ENCODE measurements at places on chromosomes 1 and 21.

GRCh38 chr1:108850929-108851328, 6.0 kb downstream of the AKNAD1 start:
- DNase-seq = no peak

- peak; percentile 40 for DNase-seq
Measured at GRCh38 chr1:221693087-221693486, 48.8 kb downstream of the DUSP10 start.

DNA sequence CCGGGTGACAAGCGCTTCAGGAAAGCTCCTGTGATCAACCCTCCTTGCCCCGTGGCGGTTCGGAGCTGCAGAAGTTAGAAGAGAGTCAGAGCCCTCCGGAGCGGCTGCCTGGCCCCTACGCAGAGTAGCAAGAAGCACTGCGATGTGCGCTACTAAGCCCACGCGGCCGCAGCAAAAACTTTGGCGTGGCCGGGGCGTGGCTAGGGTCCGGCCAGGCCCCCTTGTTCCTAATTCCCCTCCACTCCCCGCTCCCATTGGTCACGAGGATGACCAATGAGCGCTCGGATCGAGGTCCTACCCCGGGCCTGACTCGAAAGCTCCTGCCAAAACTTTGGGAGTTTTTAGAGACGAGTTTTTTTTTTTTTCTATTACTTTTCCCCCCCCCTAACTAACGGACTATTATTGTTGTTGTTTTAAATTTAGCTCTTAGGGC, at the start of gene HLX:
HLX (plus strand) TSS at position 368 of the 433 bp plus-strand sequence. CDS start 415 bp downstream, outside the sequence.
- DNase-seq = peak; percentile 71

DNA sequence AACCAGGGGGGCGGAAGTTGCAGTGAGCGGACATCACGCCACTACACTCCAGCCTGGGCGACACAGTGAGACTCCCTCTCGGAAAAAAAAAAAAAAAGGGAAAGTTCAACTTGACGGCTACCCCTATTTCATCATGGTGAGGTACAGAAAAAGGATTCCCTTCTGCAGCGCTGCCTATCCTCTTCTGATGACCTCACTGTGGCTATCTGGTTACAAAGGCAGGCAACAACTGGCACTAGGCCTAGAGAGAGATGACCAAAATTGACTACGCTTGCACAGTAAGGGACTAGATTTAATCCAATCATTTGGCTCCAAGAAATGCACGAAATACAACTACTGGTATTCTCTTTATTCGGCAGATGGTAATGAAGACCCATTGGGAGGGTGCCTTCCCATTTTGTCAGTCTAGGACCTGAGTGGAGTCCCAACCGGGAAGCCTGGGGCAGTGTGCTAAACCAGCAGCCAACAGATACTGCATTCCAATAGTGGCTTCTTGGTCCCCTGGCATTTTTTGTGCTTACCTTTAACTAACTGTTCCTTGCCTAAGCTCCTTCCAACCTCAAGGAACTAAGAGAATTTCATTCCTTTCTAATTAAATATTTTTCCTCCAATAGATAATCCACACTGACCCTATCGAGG, 36.6 kb downstream of the ITPKB start:
- DNase-seq = no peak

DNA sequence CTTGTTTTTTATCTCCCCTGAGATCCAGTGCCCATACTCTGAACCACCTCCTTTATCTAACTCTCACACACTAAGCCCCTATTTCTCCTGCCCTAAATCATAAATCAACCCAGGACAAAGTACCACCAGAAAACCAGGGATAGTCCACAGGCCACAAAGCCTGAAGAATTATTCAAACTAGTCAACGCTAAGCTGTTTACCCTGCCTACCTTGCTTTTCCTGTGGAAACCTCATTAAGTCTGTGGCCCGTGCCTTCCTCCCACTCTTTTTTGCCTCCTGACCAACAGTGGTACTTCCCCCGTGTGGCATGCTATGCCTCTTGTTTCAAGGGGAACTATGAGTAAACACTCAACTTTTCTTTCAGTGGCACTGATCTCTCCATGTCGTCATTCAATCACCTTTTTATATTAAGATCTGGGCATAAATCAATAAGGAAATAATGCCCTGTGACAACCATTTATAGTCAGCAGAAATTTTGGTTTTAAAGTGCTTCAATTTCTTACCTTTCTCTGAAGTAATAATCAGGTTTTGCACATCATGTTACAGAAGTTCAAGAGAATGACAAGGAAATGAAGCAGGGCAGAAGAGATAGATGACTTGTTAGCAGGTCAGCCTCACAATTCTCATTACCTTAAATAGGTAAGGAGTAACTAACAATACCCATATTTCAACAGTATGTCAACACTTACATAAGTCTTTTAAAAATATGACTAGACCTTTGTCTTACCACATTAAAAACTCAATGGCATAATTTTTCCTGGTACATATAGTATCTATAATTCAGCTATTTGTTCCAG, 32.1 kb downstream of the EYA3 start:
- DNase-seq = no peak

GRCh38 chr1:167197692-167198091, 23.0 kb upstream of the POU2F1 start:
- DNase-seq = no peak

GRCh38 chr1:89260566-89261255, 11.9 kb downstream of the GBP5 start:
- no peak for DNase-seq

DNA sequence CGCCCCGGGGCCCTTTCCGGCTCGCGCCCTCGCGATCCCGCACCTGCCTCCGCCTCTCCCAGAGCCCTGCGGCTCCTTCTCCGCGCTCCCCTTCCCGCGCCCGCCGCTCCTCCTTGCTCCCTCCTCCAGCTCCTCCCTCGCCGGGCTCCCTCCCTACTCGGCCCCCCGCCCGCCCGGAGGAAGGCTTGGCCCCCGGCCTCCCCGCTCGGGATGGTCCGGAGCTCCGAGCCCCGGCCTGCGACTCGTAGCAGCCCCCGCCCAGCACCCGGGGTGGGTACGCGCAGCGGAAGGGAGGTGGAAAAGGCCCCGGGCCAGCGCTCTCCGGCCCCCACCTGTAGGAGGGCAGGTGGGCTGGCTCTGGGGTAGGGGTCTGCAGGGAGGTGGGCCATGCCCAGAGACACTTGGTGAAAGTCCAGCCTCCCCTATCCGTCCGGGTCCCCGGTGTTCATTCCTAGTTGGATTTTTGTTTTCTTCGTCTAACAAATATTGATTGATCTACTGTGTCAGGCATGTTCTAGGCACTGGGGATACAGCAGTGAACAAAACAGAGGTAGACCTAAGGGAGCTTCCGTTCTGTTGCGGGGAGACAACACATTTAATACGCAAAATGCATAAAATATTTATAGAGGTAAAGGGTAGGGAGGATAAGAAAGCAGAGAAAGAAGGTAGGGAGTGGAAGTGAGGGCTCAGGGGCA, at the start of gene HTR1D:
HTR1D (minus strand) TSS at position 82 of the 695 bp plus-strand sequence. CDS start 23,283 bp downstream, outside the sequence.
- DNase-seq = no peak

GRCh38 chr1:81126989-81127581, 673.6 kb upstream of the ADGRL2 start:
- DNase-seq = no peak

- peak; percentile 75 for DNase-seq
Measured at GRCh38 chr1:225652729-225653462, at the start of gene ENAH. Gene ENAH (minus strand): TSS chr1:225653123. CDS start chr1:225652690, 433 bp downstream.

DNA sequence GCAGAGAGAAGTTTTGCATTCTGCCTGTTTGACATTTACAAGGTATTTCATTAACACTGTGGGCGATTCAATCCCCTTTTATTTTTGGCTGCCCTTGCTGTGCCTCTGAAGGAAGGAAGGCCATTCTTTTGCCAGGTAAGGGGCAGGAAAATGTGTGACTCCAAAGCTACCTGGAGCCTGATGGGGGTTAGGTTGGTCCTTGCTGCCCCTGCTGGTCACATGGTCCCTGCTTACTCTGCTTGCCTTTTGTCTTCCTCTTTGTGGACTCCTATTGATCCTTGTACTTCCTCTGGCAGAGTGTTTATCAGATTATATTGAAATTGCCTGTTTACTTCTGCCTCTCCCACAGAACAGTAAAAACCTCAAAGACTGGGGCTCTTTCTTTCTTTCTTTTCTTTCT, 65.7 kb downstream of the ST6GALNAC3 start:
- no peak for DNase-seq

- no peak for DNase-seq
Measured at GRCh38 chr1:155254228-155254713, 1.0 kb downstream of the ENTREP3 start.

DNA sequence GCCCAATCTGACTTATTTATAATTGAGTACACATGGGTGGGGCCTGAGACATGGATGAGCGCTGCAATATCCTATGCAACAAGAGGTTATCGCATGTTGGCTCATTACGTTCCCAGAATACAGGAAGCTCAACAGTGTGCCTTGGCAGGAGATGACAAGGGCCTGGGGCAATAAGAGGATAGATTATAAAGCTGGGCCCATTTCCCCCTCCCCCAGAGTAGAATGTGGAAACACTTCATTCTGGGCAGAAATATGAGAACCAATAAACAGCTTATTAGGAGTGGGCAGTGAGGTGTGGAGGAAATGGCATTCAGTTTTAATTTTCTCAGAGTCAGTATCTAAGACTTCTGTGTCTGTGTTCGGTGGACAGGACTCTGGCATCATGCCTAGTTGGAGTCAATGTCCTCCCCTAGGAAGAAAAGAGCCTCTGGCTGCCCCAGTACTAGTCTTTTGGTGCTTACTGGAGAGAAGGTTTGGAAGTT, 92.8 kb downstream of the PIK3R3 start:
- no peak for DNase-seq

DNA sequence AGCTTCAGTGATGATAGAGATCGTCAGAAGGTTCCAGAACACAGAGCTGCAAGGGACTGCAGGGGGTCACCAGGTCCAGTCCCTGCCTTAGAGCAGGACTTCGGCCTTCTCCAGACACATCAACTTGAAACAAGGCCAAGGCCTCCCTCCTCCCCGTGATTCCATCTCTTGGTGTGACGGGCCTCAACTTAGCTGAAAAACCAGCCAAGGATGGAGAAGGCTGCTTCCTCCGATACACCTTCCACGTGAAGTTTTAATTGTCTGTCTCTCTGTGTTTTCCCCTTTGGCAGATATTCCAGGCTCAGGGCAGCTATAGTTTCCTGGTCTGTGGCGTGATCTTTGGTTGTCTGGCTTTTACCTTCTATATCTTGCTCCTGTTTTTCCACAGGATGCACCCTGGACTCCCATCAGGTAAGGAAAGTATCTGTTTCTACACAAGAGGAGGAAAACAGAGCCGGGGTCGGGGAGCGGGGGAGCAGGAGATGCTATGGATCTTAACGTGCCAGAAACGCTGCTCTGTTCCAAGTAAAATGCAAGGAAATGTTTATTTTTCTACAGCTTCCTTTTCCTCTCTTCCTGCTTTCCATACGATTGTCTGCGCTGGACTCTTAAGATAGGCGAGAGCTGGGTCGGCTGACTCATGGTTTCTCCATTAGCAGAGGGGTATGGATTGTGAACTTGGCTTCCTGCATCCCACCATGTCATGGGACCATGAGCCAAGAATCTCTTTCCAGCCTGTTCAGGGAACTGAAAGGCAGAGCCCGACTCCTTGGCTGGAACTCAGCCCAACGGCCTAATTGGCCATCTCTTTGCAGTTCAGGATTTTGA, 32.8 kb downstream of the ELK4 start:
- DNase-seq = no peak

- no peak for DNase-seq
Measured at GRCh38 chr1:90382161-90382560, 334.9 kb downstream of the BARHL2 start.

GRCh38 chr1:30271401-30272276, 451.7 kb downstream of the MATN1 start:
- no peak for DNase-seq

DNA sequence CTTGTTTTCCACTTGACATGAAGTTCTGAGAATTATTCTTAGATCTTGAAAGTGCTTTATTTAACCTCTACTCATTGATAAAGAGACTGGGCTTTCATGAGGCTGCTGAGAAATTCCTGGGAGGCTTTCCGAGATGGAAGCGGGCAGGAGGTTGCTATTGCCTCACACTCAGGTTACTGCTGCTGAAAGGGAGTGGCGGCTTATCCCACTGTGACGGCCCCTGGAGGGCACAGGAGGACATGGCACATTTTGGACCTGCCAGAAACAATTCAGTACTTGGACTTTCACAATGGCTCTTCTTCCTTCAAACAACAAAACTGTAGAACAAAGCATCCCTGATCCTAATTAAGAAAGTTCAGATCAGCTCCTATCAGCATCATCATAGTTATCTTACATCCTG, 16.2 kb upstream of the MARK1 start:
- DNase-seq = peak; percentile 48

- no peak for DNase-seq
Measured at GRCh38 chr1:198320759-198321158, 164.0 kb downstream of the NEK7 start.

GRCh38 chr1:245829194-245829593, 674.4 kb downstream of the KIF26B start:
- DNase-seq = no peak

GRCh38 chr1:113531321-113531720, 141.0 kb downstream of the MAGI3 start:
- no peak for DNase-seq

DNA sequence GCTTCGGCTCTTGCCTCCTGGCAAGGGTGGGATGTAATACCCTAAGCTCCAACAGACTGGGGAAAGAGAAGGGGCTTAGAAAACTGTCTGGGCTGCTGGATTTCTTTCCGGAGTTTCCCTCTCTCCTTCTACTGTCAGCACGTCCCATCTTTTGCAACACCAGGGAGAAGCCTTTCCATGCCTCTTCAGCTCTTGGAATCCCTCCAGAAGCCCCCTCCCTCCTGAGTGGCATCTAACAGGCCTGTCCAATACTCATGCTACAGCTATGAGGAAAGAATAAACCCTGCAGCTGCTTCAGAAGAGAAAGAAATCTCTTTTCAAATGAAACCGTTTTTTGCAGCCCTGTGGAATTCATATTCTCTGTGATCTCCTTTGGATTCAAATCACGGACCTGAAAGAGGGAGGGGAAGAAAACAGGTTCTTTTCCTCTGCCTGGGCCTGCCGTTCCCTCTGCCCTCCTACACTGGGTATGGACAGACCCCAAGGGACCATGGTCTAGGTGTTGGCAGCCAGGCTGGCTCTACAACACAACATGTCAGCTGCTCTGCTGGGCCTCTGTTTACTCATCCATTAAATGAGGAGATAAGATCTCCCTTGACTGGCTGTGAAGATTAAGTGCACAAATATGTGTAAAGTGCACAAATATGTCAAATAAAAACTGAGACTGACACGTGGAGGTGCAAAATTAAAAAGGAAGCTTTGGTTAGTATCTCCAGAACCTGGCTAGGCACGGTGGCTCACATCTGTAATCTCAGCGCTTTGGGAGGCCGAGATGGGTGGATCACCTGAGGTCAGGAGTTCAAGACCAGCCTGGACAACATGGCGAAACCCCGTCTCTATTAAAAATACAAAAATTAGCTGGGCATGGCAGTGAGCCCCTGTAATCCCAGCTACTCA, 6.0 kb upstream of the CAPN2 start:
- DNase-seq = no peak

DNA sequence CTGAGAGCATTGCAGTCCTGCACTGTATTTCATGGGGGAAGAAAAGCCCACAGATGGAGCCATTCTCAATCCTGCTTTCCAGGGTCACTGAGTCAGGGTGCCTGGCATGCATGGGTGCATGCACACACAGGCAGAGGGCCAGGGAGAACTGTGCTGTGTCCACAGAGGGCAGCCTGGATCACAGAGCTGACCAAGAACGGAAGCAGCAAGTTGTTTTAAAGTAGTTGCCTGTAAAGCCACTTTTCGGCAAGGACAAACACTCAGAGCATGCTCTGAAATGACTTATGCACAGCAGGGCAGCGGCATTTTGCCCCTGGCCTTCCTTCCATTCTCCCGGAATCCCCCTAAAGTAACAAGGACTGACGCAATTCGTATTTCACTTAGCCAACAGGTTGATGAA, 3.6 kb downstream of the ERG start:
- no peak for DNase-seq

GRCh38 chr1:245211761-245212160, 57.0 kb downstream of the KIF26B start:
- DNase-seq = no peak

Measured in NT2/D1 (cell line).